ENCODE measurements at places on chromosomes 16 and 17.

DNA sequence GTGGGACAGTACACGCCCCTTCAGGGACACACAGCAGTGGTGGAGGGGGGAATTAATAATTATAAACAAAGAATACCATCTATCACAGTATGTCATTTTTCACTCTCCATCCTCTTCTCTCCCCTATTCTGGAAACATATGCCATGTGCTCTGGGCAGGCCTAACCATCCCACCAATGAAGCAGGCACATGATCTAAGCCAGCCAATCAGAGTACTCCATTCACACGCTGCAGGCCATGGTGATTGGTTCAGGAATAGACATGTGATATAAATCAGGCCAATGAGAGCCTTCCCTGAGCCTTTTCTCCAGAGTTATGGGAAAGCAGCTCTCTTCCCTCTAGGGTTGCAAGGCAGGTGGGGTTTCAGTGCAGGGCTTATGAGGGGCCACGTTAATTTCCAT is 36.5 kb downstream of the GSG1L start:
- no peak for DNase-seq

DNA sequence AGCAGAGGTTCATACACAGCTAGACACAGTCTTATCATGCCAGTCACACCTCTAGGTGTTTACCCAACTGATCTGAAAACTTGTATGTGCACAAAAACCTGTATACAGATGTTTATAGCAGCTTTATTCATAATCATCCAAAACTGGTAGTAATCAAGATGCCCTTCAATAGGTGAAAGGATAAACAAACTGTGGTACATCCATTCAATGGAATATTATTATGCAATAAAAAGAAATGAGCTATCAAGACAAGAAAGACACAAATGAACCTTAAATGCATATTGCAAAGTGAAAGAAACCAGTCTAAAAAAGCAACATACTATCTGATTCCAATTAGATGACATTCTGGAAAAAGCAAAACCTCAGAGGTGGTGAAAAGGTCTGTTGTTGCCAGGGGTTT is 47.6 kb upstream of the CNEP1R1 start:
- DNase-seq = no peak

GRCh38 chr16:86747761-86748160 is 169.4 kb downstream of the FOXL1 start:
- no peak for DNase-seq

GRCh38 chr16:81497690-81498089 is 53.1 kb downstream of the CMIP start:
- no peak for DNase-seq

DNA sequence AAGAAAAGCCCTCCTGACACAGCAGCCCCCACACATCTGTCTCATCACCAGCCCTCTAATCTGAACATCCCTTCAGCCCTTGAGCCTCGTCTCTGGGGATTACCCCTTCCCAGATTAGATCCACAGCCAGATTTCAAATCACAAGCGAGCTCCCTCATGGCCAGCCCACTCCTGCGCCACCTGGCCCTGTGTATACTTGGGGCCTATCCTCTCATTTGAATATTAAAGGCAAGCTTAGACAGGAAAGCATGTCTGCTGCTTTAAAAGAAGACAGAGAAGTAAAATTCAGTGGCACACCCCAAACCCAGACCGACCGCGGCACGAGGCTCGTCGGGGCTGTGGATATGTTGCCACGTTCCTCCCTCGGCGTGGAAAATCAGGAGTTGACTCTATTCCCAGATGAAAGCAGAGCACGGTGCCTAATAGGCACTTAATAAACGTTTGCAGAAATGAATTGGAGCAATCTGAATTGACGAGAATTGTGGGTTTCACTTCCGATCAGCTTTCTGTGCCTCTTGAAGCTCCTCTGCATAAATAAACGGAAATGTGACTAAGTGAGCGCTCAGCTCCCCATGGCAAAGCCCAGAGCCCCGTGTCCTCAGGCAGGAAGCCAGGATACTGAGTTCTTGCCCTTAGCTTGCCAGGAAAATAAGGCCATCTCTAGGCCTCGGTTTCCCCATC is 108.0 kb downstream of the CCDC182 start:
- no peak for DNase-seq

- no peak for DNase-seq
Observed at GRCh38 chr17:40511667-40512220, 10.3 kb upstream of the TNS4 start.

DNA sequence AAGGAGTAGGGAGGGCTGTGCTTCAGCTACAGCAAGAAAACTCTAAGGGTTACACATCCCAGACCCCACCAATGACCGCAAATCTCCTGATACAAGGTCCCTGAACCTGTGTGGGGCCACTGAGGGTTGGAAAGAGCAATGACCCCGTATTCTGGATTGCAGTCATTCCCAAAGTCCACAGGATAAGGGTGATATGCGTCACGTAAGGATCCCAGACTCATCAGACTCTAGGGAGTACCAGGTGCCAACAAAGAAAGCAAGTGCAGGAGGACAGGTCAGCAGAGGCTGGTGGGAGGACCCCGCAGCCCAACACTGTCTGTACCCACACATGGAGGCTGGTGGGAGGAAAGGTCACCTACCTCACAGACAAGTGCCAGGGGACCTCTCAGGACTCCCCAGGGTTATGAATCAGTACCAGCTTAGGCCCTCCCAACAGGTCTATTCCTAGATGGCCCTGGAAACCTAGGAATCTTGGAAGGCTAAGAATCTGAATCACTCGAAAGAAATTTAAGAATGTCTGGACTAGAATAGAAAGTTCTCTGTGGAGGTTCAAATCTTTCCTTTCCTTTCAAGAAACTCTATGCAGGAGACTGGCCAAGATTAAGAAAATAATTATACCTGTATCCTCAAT is 16.2 kb downstream of the PITPNA start:
- DNase-seq = no peak

- DNase-seq = peak; percentile 31
Observed at GRCh38 chr17:29726715-29727252, 104.1 kb upstream of the CORO6 start.

DNA sequence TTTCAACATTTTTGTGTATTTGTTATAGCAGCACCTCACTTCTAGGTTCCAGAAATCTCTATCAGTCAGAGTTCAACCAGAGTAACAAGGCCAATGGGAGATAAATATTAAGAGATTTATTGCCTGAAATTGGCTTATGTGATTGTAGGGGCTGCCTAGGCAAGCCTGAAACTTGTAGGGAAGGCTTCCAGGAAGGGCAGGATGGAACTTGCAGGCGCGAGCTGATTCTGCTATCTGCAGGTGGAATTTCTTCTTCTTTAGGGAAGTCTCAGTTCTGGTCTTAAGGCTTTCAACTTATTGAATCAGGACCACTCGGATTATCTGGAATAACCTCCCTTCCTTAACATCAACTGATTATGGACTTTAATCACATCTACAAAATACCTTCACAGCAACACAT is 199.5 kb upstream of the NLRP1 start:
- DNase-seq = no peak

GRCh38 chr16:82955741-82956348 is 329.1 kb downstream of the CDH13 start:
- DNase-seq = no peak

GRCh38 chr16:28264656-28265055 is 27.7 kb upstream of the SBK1 start:
- peak; percentile 2 for DNase-seq

GRCh38 chr16:30122604-30123160 is 338 bp downstream of the MAPK3 start:
- no peak for DNase-seq

- no peak for DNase-seq
Observed at GRCh38 chr17:32558326-32558955, 71.6 kb downstream of the CDK5R1 start.

- peak; percentile 39 for DNase-seq
Observed at GRCh38 chr17:58679263-58680037, 12.4 kb downstream of the TEX14 start.

GRCh38 chr17:80909635-80910034 is 82.0 kb upstream of the CHMP6 start:
- no peak for DNase-seq

- DNase-seq = no peak
Observed at GRCh38 chr17:19412984-19413383, 2.0 kb downstream of the RNF112 start.

DNA sequence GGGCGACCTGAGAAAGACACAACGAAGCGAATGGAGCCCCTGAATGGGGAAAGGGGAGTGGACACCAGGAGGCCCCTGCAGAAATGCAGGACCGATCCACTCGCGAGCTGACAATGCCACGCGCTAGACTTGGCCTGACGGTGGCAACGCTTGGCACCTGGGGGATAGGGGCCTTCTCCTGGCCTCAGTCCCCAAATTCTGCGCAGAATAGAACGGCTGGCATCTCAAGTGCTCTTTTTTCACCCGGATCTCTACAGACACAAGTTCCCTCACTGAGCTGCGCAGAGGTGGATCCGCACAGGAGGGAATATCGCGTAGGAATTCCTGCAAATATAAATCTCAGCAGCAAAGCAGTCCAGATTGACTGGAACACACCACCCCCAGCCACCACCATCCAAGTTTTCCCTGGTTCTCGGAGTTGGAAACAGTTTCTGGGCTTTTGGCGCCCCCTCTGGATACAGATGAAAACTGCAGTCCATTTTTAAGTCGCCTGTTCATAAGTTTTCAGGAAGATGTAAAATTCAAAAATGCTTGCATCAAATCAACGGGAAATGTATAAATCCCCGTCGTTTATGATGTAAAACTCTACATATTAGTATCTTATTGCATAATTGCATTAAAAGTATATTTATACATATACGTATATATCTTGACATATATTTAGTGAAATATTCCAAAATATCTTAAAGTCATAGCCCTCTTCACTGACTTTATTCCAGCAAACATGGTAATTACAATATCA is 2.3 kb upstream of the SOX9 start:
- DNase-seq = peak; percentile 86

All from fibroblast of skin of abdomen (primary cell).